T-cell (primary cell): ENCODE measurements at places on chromosomes 3 and 15.

GRCh38 chr15:62610265-62610869, 432.2 kb upstream of the TPM1 start:
- H3K4me3 ChIP-seq, result no peak overlapping the region
- no peaks in the 10 kb centered on the region for H3K36me3 ChIP-seq
- no peak for DNase-seq
- H3K27ac ChIP-seq, result no peak overlapping the region
- H3K4me1 ChIP-seq, result no peaks in the 10 kb centered on the region

GRCh38 chr3:120440762-120441161, 10.0 kb downstream of the FSTL1 start:
- no peaks in the 10 kb centered on the region for H3K36me3 ChIP-seq
- no peak overlapping the region for H3K4me3 ChIP-seq
- H3K4me1 ChIP-seq, result no peaks in the 10 kb centered on the region
- no peak for DNase-seq

GRCh38 chr15:82613747-82614146, 33.4 kb downstream of the CPEB1 start:
- H3K36me3 ChIP-seq, result no peaks in the 10 kb centered on the region
- no peak overlapping the region for H3K4me3 ChIP-seq
- no peaks in the 10 kb centered on the region for H3K4me1 ChIP-seq

DNA sequence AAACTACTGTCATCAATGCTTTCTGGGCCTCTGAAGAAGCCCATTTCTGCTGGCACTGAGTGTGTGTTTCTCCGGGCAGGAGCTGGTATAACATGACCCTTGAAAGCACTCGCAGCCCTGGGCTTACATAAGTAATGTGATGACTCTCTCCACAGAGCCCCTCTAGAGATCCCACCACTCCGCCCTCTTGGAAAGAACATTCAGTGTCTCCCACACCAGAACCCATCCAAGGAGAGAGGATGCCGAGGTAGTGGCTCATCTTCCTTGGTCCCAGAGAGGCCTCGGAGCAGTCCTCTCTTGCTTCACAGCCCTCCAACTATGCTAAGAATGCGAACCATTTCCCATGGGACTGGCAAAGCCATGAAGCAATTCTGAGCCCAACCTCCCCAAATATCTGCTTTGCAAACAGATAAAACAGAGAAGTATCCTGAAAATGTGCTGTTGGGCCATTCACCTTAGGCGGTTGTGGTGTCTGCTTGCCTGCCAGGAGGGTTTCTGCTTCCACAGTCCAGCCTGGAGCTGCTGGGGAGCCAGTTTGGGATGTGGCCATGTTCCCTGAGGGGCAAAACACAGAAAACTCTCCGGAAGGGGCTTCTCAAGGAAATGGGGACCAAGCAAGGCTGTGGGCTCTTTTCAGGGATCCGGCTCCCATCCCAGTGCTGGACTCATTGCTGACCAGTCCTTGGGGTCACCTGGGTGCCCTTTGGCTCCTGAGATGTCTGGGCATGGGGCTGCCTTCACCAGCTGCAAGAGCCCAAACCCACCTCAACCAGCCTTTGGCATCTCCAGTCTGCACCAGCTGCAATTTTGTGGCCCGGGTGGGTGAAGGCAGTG, 47.3 kb downstream of the AMOTL2 start:
- no peak overlapping the region for H3K27ac ChIP-seq
- H3K27me3 ChIP-seq, result no peaks in the 10 kb centered on the region
- H3K4me3 ChIP-seq, result no peak overlapping the region
- DNase-seq, result no peak
- no peaks in the 10 kb centered on the region for H3K36me3 ChIP-seq
- H3K4me1 ChIP-seq, result no peaks in the 10 kb centered on the region

- no peak for DNase-seq
- H3K27me3 ChIP-seq, result no peaks in the 10 kb centered on the region
- no peaks in the 10 kb centered on the region for H3K36me3 ChIP-seq
- H3K27ac ChIP-seq, result no peak overlapping the region
These were observed 138.5 kb downstream of the RORA start for GRCh38 chr15:61090386-61091288.

DNA sequence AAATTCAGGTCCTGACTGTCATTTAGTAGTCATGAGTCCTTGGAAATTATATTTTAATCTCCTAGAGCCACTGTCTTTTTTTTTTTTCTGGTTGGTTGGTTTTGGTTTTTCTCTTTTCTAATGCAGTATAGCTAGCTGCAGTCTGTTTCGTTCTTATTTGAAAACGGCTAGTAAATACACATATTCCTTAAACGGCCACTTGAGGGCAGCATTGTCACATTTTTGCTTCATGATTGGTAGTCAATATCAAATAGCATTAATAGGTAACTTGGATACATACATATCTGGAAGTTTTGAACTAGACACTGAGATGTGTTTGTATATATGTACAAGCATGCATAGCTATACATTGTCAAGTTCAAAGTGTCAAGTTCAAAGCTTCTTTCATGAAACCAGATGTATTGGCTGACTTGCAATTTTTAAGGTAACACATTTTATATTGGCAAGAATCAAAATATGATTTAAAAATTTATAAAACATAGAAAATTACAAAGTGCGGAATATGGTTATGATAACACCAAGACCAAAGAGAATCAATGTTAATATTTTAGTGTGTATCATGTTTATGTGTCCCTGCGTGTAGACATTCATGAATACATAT, 22.5 kb downstream of the GABRA5 start:
- H3K27ac ChIP-seq, result no peak overlapping the region
- H3K36me3 ChIP-seq, result no peaks in the 10 kb centered on the region

DNA sequence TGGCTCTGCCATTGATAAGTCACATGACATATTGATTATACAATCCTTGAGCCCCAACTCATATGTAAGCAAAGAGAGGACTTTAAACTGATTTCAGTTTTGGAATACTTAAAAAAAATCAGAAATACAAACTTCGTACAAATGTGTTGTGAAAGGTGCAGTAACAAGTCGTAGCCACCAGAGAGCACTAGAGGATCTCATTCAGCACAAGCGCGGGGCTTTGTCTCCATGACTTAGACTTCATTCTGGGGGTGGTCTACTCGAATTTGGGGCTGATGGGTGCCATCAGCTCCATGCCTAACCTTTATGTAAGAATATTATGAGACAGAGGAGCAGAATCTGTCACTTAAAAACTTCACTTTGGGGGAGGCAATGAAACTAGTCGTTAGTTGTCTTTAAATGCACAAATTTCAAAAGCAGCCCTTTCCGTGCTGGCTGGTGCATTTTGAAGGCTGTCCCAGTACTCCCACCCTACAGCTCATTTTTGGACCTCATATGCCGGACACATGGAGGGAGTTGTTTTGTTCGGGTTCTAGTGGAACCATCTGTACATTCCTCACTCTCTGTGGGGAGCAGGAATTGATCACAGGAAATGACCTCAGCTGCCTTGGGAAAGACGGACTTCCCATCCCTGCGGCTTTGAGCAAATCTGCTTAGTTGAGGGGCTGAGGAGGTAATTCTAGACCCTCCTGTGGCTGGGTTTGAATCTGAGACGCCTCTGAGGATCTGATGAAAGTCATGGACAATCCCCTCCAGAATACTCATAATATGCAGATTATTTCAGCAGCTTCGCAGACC, 27.5 kb upstream of the MASP1 start:
- H3K27me3 ChIP-seq, result peaks cover 36% of the 10 kb centered on the region
- H3K27ac ChIP-seq, result no peak overlapping the region
- no peaks in the 10 kb centered on the region for H3K36me3 ChIP-seq
- no peaks in the 10 kb centered on the region for H3K4me1 ChIP-seq
- peak; percentile 34 for DNase-seq

- no peaks in the 10 kb centered on the region for H3K36me3 ChIP-seq
- no peak for DNase-seq
- no peak overlapping the region for H3K27ac ChIP-seq
- no peaks in the 10 kb centered on the region for H3K4me1 ChIP-seq
These were observed 22.3 kb downstream of the CLDN1 start for GRCh38 chr3:190299969-190300368.
